ENCODE measurements at places on chromosomes 12 and 14.

GRCh38 chr14:69637503-69638031 is 26.2 kb downstream of the SUSD6 start:
- DNase-seq, result no peak

DNA sequence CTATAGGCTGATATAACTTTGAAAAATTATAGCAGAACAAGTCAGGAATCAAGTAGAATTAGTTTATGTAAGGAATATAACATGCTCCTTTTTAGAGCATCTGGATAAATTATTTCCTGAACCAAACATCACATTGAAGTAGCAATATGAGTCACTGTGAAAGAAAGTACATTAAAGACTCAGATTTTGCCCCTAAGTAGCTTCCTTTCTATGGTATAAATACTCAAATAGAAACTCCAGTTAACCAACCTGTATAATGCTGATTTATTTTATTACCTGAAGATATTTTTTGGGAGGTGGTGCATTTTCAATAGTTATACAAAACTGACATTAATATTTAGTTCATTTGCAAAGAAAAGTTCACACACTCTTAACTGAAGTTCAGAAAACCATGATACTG is 312.1 kb downstream of the ITPR2 start:
- no peak for DNase-seq

GRCh38 chr12:117188121-117188665 is 2.1 kb downstream of the FBXO21 start:
- DNase-seq, result no peak

- no peak for DNase-seq
Measured at GRCh38 chr14:96156804-96157760, 47.6 kb upstream of the BDKRB2 start.

DNA sequence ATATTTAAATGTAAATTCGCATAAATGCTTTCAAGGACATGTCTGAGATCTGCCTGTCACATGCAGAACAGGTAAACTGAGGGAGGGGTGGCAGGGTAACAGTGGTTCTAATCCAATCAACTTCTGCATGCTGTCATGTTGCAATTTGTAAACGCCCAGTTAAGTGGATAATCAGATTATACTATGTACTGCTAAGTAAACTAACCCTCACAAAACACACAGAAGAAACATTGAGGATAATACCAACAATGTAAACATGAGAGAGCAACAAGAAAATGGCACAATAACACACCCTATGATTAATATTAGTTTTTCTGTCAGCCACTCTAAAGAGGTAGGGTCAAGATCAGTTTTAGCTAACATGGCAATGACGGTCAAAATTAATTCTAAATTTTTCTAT is 123.7 kb downstream of the KIF21A start:
- DNase-seq, result no peak

DNA sequence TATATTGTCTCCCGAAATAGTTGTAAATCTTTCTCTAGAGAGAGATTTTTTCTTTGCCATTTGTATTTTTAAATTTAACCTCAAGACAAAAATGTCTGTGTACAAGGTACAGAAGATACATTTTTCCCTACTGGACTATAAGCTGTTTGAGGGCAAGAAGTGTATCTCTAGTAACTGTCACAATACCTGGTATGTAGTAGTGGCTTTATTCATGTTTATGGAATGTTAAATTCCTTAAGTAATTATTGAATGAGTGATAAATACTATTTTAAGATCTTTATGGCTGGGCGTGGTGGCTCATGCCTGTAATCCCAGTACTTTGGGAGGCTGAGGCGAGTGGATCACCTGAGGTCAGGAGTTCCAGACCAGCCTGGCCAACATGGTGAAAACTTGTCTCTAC is 24.4 kb upstream of the CDK17 start:
- no peak for DNase-seq

DNA sequence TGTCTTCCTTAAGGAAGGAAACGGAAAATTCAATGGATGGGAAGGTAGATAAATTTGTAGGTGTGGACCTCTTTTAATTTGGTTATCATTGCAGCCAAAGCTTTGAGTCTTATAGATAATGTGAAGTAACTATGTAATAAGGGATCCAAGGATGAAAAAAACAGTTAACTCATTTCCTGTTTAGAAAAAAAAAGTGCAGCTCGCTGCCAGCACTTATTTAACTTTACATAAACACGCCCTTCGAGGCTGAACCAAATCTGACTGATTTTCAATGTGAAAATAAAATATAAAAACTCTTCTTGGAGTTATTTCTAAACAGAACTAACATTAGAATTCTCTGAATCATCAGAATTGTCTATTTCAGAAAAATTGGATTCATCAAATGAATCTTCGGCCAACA is 7.0 kb downstream of the NUBPL start:
- no peak for DNase-seq

DNA sequence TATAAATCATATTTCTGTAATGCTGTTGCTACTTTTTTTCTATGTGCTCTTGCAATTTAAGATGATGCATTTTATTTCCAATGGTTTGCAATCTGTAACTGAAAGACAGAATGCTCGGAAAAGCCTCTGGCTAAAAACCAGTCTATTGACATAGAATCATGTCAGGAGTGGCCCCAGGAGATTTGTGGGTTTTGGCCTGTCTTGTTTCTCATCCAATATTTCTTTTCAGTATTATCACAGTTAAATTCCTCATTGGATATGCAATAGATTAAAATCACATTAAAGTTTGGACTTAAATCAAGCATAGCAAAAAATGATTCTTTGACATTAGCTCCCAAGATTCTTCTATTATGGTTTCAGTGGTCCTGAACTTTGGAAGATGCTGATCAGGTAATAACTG is 19.1 kb upstream of the SLC38A2 start:
- no peak for DNase-seq

DNA sequence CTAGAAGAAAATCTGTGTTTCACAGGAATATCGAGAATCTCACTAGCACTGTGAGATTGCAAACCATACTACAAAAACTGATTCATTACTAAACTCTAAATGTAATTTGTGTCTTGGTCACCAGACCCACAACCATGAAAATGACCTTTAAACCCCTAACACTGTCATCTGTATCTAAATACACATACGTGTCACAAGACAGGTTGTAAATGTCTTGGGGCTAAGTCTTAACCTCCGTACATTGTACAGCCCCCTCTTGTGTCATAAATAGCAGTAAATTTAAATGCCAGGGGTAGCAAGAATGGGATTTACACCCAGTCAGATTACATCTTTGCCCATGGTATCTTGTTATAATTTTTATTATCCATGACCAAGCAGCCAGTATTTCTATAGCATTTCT is 117.3 kb downstream of the GPR135 start:
- no peak for DNase-seq

DNA sequence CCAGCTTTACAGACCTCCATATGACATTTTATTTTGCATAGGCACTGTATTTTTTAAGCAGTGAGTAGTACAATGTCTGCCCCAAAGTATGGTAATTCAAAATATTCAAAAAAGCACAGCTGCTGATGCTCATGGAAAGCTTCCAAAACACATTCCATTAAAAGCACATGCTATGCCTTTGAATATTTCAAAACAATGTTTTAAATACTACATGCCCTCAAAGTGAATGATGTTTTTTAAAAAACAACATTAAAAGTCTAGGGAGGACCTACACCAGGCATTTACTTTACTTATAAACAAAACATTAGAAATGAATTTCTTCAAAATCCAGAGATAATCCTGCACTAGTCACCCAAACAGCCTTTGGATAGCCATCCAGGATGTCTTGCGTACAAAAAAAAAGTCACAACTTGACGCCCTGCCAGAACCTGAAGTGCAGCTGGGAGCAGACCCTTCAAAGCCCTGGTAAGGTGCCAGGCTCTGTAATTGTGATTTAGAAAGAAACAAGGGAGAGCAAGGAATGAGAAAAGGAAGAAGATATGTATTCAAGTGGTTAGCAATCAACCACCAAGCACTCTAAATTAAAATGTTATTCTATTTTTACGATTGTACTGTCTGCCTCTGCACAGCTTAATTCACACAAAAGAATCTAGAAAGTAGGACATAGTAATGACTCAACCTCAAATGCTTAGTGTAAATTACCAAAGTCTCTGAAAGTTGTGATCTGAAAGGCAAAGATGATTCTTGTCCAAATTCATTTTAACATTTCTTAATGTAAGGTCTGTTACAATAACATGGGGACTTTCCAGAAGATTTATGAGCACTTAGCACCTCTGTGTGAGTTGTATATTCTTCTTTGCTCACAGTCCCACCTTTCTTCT is 31.9 kb downstream of the CEP83 start:
- no peak for DNase-seq

- no peak for DNase-seq
Measured at GRCh38 chr12:71642264-71642663, 21.4 kb downstream of the ZFC3H1 start.

DNA sequence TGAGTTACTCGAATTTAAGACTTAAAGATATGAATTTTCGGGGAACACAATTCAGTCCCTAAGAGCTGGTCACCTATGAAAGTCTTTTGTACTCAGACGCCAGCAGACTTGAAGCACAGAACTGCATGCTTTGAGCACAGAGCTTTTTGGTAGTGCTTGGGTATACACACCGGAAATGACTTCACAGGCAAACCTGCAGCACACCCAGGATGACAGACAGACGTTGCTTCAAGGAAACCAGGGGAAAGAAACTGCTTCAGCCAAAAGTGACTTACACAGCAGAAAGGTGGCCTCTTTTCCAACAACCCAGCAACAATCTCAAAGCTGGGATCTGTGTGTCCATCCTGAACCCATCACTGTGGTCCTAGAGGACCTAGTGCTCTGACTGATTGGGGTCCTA is 975.1 kb downstream of the AACS start:
- DNase-seq, result no peak

DNA sequence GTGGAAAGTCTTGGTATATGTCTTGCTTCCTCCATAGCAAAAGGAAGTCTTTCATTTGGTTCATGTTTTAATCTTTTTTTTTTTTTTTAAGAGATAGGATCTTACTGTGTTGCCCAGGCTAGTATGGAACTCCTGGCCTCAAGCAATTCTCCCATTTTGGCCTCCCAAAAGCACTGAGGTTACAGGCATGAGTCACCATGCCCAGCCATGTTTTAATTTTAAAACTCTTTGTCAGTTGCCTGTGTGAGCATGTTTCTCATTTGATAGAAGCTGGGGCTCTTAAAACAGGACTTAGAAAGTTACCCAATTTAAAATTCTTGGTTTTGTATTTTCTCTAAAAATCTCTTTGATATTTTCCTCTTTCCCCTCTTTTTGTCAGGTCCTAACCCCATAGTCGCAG is 45.0 kb upstream of the REP15 start:
- DNase-seq, result no peak

DNA sequence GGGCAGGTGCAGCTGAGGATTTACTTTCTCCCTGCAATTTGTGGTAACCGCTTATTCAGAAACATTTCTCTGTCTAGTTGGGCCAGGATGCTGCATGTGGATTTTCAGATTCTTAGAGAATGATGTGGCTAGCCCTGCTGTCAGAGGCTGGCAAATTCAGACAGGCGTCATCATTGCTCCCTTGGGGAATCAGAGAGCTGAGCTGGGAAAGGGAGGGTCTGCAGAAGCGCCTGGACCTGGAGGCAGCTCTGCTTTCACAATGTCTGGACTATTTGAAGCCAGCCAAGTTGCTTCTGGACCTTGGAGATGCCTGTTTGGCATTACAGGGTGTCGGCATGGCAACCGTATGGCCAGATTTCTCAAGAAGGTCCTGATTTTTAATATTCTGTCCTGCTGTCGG is 3.4 kb downstream of the GALNT16 start:
- DNase-seq, result no peak

- no peak for DNase-seq
Measured at GRCh38 chr14:58560208-58560607, 77.6 kb upstream of the DACT1 start.

GRCh38 chr12:27673101-27673718 is 23.0 kb upstream of the REP15 start:
- DNase-seq, result no peak

- DNase-seq, result no peak
Measured at GRCh38 chr12:99948370-99948769, 36.4 kb downstream of the ANKS1B start.

- no peak for DNase-seq
Measured at GRCh38 chr14:22976620-22977433, 5.5 kb downstream of the AJUBA start.

DNA sequence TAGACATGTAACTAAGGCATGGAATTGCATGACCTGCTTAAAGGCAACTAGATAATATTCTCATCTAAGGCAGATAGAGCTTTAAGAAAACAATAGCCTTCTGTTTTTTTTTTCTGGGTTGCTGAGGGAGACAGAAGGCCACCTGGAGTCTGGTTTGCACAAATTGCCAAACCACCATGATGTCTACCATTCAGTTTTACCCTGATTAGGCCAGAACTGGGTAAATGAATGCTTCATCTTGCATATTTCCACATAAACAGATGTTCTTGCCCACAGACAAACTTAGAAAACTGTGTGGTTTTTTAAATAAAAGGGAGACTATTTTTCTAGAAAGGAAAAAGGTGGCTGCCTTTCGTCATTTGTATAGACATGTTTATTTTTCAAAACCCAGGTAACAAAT is 278.7 kb upstream of the PRICKLE1 start:
- DNase-seq, result no peak

- DNase-seq, result no peak
Measured at GRCh38 chr14:35366056-35366451, 38.5 kb downstream of the NFKBIA start.

GRCh38 chr12:53484686-53485575 is 14.3 kb downstream of the MAP3K12 start:
- no peak for DNase-seq

DNA sequence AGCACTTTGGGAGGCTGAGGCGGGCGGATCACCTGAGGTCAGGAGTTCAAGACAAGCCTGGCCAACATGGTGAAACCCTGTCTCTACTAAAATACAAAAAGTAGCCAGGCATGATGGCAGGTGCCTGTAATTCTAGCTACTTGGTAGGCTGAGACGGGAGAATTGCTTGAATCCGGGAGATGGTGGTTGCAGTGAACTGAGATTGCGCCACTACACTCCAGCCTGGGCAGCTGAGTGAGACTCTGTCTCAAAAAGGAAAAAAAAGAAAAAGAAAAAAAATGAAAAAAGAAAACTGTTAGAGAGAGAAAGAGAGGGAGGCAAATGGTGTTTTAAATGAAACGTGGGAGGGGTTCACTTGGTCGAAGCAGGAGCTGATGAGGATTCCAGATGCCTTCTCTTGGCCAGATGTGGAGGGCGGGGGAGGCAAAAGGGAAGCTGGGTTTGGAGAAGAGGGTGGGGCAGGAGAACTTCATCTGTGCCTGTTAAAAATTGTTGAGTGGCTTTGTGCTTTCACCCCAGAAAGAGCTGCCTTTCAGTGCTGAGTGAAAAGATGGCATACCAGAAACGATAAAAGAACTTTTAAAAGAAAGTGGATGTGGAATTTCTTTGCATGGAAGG is 1.1 kb downstream of the EMP1 start:
- DNase-seq, result no peak

GRCh38 chr12:106724116-106724515 is 50.4 kb upstream of the RIC8B start:
- DNase-seq, result no peak

- DNase-seq, result no peak
Measured at GRCh38 chr14:64956697-64957406, 14.3 kb upstream of the GPX2 start.

All from CD4-positive, alpha-beta T cell treated with Interleukin-2 at 100 ng/mL for 4 hours (primary cell).